ENCODE measurements at places on chromosomes 12 and 14.

DNA sequence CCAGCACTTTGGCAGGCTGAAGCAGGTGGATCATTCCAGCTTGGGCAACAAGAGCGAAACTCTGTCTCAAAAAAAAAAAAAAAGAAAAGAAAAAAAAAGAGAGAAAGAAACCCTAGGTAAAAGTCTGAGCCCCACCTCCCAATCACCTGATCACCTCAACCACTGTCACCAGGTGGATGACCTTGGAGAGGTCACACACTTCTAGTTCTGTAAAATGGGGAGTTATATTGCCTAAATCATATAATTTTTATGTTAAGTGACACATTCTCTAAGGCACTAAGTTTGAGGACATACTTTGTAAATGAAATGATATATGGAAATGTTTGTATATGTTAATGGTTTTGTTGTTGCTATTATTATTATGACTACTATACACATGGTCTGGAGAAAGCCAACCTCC is 1.5 kb upstream of the ERBB3 start:
- DNase-seq = no peak

- DNase-seq = no peak
Observed at GRCh38 chr14:24324024-24324423, 10.8 kb downstream of the ADCY4 start.

GRCh38 chr14:49977126-49977841 is 84.4 kb downstream of the ARF6 start:
- peak; percentile 42 for DNase-seq

DNA sequence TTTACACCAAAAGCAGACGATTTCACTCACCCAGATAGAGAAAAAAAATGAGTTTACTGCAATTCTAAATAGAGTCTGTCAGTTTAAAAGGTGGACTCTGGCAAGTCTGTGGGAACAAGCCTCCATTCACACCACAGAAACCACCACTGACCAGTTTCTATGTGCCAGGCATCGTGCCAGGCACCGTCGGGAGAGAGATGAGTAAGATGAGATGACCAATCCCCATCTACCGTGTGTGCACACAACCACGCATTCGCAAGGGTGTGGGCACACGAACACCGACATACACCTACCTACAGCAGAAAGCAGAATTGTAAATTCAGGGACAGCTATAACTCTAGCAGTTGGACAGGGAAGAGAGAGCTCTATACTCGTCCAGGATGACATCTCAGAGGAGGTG is 58.3 kb downstream of the PRIMA1 start:
- no peak for DNase-seq

GRCh38 chr12:1373901-1374735 is 220.3 kb downstream of the FBXL14 start:
- DNase-seq = no peak

DNA sequence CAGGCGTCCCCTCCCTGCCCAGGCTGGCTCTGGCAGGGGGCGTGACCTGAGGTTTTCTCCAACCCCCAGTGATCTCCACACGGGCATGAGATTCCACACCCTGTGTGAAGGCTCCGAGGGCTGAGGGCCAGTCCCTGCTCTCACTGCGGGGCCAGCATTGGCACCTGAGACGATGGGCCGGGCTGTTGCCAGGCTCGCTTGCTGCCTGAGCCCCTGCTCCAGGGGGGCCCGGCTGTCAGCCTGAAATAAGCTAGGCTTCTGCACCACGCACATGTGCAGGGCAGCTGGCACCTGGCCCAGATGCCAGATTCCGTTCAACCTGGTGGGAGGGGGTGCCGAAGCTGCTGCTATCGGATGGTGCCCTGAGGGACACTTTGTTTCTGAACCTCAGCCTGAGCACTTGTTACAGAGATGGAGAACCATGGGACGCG is 196.5 kb upstream of the PRMT8 start:
- no peak for DNase-seq

DNA sequence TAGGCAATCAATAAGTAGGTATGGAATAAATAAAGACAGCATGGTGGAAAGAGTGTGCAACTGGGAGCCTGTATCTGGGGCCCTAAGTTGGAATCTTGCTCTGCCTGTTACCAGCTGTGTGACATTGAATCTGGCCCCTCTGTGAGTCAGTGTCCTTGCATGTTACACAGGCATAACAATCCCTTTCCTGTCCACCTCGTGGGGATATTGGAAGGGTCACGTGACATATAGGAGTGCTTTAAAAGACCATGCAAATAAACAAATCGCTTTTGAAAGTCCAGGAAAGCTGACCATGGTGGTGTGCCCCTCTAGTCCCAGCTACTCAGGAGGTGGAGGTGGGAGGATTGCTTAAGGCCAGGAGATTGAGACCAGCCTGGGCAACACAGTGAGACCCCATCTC is 51.1 kb upstream of the VRK1 start:
- no peak for DNase-seq

GRCh38 chr14:50816395-50817047 is 14.4 kb downstream of the NIN start:
- DNase-seq = no peak

DNA sequence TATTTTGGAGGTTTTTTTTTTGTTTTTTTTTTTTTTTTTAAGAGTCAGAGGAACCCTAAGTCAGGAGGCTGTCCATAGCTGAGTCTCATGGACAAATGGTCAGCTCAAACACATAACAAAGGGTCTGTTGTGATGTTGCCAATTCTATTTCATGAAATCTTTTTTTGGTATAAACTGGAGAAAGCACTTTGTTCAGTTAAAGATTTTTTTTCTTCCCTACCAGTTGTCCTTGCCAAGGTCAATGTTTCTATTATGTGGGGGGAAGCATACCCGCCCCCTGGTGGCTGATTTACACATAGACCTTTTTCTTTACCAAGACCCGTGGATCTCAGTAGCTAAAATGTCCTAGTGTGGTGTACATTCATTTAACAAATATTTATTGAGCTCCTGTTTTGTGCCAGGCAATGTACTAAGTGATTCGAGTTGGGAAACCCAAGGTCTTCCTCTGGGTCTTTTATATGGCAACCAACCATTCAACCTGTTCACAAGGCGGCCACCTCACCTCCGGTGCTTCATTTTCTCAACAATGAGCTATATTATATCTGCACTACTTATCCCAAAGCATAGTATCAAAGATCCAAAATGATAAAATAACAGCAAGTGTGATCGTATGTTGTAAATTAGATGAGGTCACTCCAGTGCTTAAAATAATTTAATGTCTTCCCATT is 214.5 kb downstream of the PAH start:
- no peak for DNase-seq

DNA sequence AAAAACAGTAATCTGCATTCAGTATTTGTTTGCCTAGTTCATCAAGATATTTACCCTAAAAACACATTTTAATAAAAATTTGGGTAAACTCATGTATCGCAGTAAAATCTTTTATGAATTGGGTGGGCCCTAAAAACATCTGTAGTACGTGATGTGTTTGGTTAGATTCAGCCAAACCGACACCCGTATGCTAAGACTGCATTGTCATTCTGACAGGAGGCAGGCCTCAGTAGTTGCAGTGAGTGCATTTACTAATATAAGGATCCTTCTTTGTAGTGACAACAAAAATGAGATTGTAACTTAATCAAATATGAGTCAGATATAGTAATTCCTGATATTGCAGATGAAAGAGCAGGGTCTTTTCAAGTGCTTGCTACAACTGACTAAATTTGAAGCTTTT is 191.8 kb downstream of the SLC16A7 start:
- no peak for DNase-seq

DNA sequence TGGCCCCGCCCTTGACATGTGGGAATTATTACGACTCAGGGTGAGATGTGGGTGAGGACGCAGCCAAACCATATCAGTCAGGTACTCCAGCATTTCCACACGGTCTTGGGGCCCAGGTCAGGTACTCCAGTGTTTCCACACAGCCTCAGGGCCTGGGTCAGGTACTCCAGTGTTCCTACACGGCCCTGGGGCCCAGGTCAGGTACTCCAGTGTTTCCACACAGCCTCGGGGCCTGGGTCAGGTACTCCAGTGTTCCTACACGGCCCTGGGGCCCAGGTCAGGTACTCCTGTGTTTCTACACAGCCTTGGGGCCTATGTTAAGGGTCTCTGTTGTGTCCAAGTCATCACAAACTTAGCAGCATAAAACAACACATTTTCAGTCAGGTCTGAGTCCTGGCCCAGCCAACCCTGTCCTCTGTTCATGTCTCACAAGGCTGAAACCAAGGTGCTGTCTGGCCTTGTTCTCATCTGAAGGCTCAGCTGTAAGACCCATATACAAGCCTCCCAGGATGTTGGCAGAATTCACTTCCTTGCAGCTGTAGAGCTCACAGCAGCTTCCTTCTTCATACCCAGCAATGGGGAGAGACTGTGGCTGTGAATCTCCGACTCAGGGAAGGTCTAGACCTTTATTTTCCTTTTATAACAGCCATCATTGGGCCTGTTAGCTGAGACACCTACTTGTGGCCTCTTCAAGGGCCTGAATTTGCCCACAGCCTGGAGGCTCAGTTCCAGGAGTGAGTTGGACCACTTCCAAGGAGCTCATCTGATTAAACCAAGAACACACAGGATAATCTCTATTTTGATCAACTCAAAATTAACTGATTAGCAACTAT is 107.6 kb upstream of the SFSWAP start:
- no peak for DNase-seq

DNA sequence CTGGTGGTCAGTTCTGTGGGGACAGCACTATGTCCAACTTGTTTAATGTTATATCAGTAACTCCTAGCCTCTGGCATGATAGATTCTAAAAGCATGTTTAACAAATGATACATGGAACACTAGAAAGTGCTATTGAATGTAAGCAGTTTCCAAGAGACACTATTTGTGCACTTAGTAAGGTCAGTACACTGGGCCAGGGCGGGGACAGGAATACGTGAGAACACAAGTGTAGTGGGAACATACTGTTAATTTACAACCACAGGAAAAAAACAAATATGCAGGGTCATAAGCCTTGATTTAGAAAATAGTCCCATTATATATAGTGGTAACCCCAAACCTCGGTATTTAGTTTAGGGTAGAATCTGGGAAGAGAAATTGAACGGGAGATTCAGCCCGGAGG is 88.9 kb upstream of the SLC38A2 start:
- DNase-seq = no peak

DNA sequence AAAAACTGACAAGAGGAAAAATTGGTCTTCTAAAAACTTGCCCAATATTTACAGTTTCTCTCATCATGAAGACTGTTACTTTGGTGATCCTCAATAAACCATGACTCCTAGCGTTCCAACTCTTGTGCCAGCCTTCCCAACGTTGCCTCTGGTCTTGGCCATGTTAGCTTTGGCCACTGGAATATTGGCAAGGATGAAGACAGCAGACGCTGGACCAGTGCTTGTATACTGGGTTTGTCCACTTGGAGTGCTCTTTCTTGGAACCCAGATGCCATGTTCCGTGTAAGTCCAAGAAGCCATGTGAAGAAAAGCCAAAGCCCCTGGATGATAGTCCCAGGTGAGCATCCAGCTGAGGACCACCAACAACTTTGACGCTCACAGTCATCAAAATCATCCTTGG is 379.6 kb downstream of the NUAK1 start:
- DNase-seq = no peak

DNA sequence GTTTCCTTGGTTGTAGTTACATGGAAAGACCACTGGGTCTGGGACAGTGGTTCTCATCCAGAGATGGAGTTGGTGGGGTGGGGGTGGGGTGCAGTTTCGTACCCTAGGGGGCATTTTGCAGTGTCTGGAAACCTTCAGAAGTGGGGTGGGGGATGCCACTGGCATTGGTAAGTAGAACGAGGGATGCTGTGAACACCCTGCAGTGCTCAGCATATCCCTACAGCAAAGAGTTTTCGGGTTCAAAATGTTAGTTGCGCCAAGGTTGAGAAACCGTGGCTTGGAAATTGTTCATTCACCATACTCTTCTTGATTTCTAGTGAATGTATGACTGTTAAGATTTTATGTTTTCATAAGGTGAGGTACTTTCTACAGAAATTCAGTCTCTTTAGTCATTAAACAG is 28.7 kb downstream of the TRAF3 start:
- no peak for DNase-seq

- DNase-seq = no peak
Observed at GRCh38 chr12:32043928-32044549, 62.6 kb upstream of the BICD1 start.

GRCh38 chr12:63826006-63826585 is 18.4 kb upstream of the SRGAP1 start:
- no peak for DNase-seq

- no peak for DNase-seq
Observed at GRCh38 chr12:14213542-14213941, 151.9 kb upstream of the ATF7IP start.

DNA sequence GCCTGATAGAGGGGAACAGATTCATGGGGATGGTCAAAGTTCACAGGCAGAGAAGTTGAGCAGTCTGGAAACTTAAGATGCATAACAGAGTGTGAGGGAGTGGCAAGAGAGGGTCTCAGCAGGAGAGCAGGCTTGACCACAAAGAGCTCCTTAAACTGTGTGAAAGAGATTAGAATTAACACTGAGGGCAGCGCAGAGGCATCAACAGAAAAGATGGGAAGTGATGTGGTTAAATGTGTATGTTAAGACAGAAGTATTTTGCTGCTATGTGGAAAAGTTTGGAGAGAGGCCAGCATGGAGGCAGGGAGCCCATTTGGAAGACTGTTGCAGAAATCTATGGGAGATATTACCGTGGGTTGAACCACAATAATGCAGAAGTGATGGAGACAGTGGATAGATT is 122.7 kb upstream of the LMNTD1 start:
- DNase-seq = no peak

- DNase-seq = peak; percentile 44
Observed at GRCh38 chr12:55932551-55932910, 1.6 kb downstream of the DGKA start.

GRCh38 chr12:88932457-88932856 is 352.2 kb upstream of the KITLG start:
- no peak for DNase-seq

- no peak for DNase-seq
Observed at GRCh38 chr14:66088656-66089055, 397.5 kb upstream of the CCDC196 start.

GRCh38 chr12:48061938-48062719 is 43.8 kb downstream of the SENP1 start:
- DNase-seq = no peak

- DNase-seq = no peak
Observed at GRCh38 chr14:77260199-77260598, 10.8 kb downstream of the NGB start.

- no peak for DNase-seq
Observed at GRCh38 chr14:29227631-29228030, 461.0 kb downstream of the FOXG1 start.

DNA sequence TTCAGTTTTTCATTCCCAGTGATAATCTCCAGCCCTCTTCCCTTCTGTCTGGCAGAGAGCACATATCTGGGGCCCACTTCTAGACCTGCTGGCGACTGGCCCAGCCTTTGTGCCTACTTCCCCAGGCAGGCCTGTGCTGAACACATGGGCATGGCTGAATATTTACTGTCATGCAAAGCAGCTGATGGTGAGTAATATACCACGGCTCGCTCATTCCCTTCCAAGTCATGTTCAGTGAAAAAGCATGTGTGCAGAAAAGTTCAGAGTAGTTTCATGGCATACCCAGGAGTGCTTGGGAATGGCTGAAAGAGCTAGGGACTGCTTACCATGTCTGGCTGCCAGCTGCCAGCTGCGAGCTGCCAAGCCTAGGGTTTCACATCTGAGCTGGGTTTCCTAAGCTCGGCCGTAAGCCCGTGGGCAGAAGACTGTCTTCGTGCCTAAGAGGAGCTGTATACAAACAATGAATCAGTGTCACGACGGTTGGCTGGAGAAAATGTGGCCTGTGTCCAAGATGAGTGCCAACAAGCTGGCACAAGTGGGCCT is 179.9 kb upstream of the PELI2 start:
- DNase-seq = no peak

Data from activated CD8-positive, alpha-beta memory T cell treated with anti-CD3 and anti-CD28 coated beads, Interleukin-2, amount 50 U/mL, for 4 hours (primary cell).